ENCODE measurements at places on chromosomes 4 and X.

- DNase-seq, result peak; percentile 77
These were observed 181.1 kb downstream of the LARP7 start for GRCh38 chr4:112817933-112818593.

DNA sequence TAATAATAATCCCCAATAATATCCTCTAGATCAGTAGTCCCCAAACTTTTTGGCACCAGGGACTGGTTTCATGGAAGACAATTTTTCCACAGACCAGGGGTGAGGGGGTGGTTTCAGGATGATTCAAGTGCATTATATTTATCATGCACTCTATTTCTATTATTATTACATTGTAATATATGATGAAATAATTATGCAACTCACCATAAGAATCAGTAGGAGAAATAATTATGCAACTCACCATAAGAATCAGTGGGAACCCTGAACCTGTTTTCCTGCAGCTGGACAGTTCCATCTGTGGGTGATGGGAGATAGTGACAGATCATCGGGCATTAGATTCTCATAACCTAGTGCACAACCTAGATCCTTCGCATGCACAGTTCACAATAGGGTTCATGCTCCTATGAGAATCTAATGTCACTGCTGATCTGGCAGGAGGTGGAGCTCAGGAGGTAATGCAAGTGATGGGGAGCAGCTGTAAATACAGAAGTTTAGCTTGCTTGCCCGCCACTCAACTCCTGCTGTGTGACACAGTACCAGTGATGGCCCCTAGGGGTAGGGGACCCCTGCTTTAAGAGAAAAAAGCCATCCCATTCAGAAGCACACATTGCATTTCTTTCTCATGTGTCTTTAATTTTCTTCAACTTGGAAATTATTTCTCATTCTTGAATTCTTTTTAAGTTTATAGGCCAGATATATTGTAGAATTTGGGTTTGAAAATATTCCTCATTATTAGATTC lies 16.0 kb upstream of the SH3RF1 start:
- no peak for DNase-seq

- no peak for DNase-seq
These were observed 64.9 kb upstream of the PSAPL1 start for GRCh38 chr4:7499661-7500060.

DNA sequence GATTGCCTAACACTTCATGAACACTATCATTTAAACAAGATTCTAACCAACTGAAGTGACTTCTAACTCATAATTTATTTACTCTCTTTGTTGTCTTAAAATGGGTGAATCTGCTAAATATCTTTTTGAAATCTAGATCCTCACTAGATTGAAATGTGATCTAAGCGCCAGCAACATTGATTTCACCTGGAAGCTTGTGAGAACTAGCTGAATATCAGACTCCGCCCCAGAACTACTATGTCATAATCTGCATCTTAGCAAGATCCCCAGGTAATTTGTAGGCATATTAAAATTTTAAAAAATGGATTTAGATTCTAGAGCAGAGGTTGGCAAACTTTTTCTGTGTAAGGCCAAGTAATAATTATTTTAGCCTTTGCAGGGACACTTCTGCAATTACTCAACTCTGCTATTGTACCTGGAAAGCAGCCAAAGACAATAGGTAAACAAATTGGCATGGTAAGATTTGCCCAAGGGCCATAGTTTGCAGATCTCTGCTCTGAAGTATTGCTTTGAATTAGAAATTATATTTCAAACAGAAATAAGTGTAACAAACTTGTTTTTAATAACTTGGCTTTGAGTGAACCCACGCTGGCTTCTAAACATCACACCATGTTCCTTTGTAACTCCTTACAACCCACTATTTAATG lies 121.5 kb downstream of the REELD1 start:
- no peak for DNase-seq

DNA sequence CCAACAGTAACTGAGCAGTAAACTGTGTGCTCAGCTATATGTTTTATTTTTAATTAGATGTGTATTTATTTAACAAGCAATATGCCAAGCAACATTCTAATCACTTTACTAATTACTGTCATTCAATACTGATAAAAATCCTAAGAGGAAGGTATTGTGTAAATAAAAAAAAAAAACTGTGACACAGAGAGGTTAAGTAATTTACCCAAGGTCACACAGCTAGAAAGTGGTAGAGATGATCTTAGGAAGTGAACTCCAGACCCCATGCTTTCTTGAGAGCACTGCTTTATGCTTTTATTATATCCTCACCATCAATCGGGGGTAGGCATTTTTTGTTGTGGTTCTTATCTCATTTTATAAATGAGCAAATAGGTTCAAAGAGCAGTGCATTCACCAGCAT lies 417.1 kb downstream of the RAB28 start:
- DNase-seq, result no peak
